ENCODE measurements at places on chromosomes 16 and 17.

DNA sequence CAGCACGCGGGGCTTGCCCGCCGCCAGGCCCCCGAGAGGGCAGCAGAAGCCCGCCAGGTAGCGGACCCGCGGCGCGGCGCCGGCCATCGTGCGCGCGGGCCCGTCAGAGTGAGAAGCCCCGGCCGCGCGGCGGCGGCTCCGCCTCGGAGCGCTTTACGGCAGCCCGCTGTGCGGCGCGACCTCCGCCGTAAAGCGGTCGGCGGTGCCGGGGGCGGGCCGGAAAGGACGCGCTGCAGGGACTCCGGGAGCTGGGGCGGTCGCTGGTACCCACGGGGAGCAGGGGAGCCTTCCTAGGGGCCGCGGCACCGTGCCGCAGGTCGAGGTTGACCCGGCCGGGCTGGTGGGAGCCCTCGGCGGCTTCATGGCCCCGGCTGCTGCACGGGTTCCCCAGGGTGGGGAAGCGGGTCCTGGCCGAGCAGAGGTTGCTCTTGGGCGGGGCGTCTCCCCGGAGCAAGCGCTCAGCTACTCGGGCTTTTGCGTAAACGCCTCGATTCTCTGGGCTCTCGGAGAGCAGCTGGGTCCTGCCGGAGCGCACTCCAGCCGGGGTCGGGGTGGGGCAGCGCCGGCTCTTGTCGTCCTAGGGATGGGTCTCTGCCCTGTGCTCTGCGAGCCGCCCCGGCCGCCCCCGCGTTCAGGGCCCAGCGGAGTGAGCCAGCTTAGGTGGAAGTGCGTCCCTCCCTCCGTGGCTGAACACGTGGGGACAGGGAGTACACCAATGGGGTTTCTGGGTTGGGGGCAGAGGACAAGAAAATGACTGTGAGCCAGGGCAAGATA, at the start of gene FAAP100:
Gene FAAP100, minus strand, starts transcription at position 110 of the 774 bp plus-strand sequence. Its CDS starts 23 bp downstream, at position 87.
- DNase-seq, result peak; percentile 84

- no peak for DNase-seq
These were observed 11.5 kb downstream of the ATP2C2 start for GRCh38 chr16:84379709-84380362.

- no peak for DNase-seq
These were observed 10.7 kb downstream of the NT5C3B start for GRCh38 chr17:41825175-41825845.

DNA sequence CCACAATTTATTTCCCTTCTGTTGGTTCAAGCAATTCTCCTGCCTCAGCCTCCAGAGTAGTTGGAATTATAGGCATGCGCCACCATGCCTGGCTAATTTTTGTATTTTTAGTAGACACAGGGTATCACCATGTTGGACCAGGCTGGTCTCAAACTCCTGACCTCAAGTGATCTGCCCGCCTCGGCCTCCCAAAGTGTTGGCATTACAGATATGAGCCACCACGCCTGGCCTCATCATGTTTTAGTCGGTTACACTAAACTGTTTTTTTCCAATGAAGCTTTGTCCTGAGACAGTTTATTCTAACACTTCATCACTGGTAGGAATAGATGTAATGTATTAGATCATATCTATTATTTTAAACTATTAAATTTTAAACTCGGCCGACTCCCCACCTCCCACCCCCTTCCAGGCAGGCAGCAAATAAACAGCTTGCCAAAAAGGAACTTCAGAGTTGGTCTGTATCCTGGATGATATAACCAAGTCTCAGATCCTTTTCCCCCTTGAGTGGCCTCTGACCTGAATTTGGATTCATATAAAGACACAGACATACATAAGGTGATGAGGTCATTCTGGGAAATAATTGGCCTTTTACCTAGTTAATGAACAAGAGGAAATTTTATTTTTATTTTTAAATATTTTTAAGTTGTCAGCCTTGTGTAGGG, 18.4 kb upstream of the CORO6 start:
- no peak for DNase-seq

- no peak for DNase-seq
These were observed 6.7 kb downstream of the TRPV1 start for GRCh38 chr17:3602499-3602898.

- DNase-seq, result no peak
These were observed 39.7 kb downstream of the CACNG4 start for GRCh38 chr17:67004181-67004580.

GRCh38 chr17:81538651-81539570, 10.7 kb downstream of the FSCN2 start:
- DNase-seq, result no peak

- DNase-seq, result no peak
These were observed 48.0 kb downstream of the ABCC6 start for GRCh38 chr16:16175296-16175695.

DNA sequence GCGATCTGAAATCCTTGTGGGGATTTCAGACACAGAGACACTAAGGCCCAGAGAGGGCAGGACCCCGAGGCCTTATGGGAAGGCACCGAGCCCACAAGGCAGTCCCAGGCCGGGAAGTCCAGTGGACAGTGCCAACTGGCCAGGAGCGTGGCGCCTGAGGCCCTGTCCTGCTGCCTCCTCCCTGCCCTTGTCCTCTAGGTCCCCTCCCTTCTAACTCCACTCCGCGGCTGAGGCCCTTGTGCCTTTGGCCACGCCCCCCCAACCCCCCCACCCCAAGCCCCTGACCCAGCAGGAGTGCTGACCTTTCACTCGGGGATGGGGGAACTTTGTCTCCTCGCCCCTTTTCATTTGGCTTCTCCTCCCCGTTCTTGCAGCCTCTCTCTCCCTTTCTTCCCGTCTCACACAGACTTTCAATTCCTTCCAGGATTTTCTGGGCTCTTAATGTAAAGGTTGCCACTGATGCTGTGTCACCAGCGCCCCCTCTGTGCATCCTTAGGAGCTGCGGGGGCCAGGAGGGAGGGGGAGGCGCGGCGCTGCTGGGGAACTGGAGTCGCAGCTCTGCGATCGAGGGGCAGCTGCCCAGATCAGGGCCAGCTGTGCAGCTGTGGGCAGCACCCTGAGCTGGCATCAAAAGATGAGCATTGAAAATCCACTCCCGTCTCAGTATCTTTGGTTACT, 29.1 kb downstream of the CRHR1 start:
- no peak for DNase-seq

DNA sequence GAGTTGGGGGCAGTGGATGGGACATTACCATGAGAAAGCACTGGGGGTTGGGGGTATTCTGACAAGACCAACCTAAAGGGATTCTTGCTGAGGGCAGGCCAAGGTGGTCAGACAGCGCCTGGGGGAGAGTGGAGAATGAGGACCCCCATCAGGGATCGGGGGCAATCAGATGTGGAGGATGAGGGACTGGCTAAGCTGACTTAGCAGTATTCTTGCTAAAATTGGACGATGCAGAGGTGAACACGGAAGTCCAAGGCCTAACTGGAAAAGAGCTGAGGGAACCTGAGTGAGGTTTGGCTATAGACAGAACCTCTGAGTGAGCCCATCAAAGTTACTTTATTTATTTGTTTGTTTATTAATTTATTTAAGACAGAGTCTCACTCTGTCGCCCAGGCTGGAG, 9.2 kb downstream of the QPRT start:
- DNase-seq, result no peak

DNA sequence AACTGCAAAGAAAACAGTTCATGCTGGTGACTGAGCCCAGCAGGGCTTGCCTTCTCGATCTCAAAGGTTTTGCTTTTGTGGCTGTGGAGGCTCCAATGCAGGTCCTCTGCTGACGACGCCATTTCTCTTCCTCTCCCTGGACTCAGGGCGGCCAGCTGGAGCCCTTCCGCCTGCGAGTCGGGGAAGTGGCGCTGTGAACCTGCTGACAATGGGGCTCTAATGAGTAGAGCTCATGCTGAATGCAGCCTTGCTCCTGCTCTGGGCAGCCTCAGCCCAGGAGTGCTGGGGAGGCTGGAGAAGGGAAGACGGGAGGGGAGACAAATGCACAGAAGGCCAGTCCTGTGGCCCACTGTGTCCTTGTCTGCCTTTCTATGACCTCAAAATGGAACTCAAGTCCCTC, 43.8 kb downstream of the VAC14 start:
- no peak for DNase-seq

DNA sequence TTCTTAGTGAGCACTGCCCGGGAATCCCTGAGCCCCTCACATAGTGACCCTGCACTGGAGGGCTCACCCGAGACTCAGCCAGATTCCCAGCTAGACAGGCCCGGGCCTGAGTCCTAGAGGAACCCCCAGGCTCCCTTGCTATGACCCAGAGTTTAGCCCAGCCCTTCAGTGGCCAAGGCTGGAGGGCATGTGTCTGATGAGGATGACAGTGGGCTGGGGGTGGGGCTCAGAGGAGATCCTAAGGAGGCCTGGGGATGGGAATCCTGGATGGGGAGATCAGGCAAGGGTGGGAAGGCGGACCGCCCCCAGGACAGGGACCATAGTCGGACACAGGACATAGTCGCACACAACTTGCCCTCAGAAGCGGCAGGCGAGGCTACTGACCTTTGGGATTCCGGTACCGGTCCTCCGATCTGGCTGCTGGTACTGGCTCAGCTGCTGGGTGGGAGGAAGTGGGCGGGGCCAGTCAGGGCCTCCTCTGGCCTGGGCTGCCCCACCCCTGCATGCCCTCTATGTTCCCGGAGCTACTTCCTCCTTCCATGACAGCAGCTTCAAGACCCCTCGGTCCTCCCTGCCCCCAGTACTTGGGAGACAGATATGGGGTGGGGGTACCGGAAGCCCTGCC, 1.1 kb downstream of the CD79B start:
- peak; percentile 86 for DNase-seq

DNA sequence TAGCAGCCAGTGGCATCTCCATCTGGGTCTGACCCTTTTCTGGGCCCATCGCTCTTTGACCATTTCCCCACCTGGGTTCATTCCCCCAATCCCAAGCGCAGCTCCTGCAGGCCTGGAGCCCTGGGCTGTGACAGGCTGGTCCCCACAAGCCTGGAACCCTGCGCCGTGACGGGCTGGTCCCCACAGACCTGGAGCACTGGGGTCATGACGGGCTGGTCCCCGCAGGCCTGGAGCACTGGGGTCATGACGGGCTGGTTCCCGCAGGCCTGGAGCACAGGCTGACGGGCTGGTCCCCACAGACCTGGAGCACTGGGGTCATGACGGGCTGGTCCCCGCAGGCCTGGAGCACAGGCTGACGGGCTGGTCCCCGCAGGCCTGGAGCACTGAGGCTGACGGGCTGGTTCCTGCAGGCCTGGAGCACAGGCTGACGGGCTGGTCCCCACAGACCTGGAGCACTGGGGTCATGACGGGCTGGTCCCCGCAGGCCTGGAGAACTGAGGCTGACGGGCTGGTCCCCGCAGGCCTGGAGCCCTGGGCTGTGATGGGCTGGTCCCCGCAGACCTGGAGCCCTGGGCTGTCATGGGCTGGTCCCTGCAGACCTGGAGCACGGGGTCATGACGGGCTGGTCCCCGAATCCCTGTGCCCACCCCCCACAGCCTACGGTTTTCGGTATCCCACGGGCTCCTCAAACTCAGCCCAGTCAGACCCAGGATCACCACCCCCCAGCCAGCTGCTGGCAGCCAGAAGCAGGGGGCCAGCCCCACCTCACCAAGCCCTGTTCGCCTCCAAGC, 16.6 kb downstream of the TMC6 start:
- no peak for DNase-seq

DNA sequence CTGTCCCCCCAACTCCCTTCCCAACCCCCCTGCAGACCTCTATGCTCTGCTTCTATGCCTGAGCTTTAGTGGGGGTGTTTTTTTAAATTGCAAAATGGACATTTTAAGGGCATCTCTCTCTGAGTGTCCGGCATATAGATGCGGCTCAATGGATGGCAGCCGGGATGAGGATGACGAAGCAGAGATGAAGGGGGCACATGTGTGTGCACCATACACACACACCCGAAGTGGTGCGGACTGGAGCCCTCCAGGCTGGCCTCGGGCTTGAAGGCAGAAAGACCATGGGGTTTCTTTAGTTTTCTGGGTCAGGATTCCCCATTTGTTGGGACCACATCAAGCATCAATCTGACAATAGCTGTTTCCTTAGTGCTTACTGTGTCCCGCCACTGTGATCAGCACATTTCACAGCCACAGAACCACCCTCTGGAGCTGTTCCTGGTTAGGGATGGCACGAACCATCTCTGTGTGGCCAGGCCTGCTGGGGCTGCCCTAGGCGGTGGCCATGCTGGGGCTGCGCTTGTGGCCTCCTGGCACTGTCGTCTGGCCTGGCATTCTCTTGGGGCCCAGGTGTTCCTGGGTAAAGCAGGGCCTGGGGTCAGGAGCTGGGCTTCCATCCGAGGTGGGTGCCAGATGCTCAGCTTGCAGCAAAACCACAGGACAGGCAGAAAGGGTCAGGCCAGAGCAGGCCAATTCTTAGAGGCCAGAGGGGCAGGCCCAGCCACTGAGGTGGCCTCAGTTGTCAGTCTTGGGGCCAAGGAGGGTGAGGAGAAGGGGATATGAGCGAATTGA, 49.9 kb downstream of the NT5M start:
- peak; percentile 71 for DNase-seq

- no peak for DNase-seq
These were observed 40.1 kb upstream of the ZFP90 start for GRCh38 chr16:68499006-68499405.

DNA sequence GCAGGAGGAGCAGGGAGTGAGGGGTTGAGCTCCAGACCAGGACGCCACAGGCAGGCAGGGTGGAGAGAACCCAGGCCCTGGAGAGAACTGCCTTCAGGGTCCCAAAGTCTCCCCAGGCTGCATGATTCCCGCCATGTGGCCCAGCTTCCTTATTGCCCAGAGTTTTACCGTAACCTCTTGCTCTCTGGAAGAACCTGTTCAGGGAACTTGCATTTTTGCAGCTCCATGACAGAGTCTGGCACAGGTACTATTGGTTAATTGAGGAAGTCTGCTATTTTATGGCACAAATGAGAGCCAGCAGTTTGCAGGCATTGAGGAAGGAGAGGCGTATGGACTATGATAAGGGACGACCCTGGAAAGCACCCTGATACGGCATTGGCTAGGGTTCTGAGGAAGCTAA, 11.6 kb upstream of the NOS2 start:
- no peak for DNase-seq

DNA sequence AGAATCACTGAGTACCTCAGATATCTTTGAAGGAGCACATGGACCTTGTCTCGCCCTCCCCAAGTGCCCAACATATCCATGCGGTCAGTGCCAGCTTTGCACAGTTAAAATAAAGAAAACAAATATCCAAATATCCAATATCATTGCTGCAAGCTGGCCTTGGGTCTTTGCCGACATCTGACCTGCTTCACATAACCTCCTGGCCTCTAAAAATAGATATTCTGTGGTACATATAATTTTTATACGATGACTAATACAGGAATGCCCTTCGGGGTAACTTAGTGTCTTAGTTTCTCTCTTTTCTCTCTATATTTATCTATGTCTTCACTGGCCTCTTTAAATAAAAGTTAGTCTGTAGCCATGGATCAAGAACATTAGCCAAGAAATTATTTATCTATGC, 67.8 kb downstream of the MAF start:
- no peak for DNase-seq

- DNase-seq, result no peak
These were observed 375 bp upstream of the SPN start for GRCh38 chr16:29662729-29663015.

- no peak for DNase-seq
These were observed 81.9 kb upstream of the TBX2 start for GRCh38 chr17:61317779-61318178.

DNA sequence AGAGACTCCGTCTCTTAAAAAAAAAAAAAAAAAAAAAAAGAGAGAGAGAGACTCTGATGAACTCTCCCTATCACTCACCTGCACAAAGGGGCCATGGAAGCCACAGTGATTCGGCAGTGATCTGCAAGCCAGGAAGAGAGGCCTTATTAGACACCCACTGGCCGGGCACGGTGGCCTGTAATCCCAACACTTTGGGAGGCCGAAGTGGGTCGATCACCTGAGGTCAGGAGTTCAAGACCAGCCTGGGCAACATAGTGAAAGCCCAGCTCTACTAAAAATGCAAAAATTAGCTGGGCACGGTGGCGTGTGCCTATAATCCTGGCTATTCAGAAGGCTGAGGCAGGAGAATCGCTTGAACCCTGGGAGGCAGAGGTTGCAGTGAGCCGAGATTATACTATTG, 198.5 kb upstream of the WSCD1 start:
- no peak for DNase-seq
